Activated T-helper 17 cell treated with anti-CD3 and anti-CD28 coated beads, Interleukin-2, amount 50 U/mL, for 72 hours (primary cell): ENCODE measurements at places on chromosomes 2 and 18.

- no peaks in the 10 kb centered on the region for H3K27me3 ChIP-seq
- no peak overlapping the region for H3K27ac ChIP-seq
- no peak for ATAC-seq
- H3K36me3 ChIP-seq = no peaks in the 10 kb centered on the region
- peaks cover 24% of the 10 kb centered on the region for H3K4me1 ChIP-seq
Observed at GRCh38 chr2:102053096-102053495, 61.3 kb downstream of the IL1R2 start.

DNA sequence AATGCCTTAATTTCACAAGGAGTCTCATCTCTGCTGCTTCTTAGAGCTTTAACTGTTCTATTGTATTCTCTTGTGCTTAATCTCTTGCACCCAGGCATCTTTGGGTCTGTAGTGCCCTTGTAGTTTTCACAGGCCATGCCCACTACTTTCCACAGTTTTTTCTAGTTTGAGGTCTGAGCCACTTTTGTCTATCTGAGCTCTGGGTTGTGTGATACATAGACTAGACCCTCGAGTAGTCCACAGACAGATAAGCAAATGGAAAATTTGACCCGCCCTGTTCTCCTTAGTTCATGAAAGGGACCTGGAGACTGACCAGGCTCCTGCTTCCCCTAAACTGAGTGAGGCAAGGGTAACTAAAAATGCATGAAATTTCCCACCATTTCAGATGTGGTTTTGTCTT is 466.8 kb upstream of the ZEB2 start:
- no peaks in the 10 kb centered on the region for H3K36me3 ChIP-seq
- no peak for ATAC-seq
- no peak overlapping the region for H3K27ac ChIP-seq
- H3K4me3 ChIP-seq = no peak overlapping the region
- no peaks in the 10 kb centered on the region for H3K4me1 ChIP-seq

DNA sequence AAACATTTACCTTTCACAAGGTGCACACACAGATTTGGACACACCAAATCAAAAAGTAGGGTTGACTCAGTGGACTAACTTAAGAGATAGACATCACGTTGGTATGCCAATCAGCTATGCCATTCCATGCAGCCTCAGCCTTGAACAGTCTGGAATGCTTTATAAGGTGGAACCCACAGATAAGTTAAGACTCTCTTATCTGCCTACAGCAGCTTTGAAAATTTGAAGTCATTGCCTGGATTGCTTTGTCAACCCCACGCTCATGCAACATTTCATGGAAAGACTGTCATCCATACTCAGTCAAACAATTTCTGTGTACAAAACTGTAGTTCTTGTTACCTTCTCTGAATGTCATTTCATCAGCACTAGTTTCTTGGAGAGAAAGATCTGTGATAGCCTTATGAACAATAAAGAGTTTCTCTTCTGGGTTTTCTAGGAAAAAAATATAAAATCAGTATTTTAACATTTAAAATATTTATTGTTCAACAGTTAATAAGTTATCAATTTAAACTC is 1.2 kb downstream of the ERMN start:
- H3K27me3 ChIP-seq = no peaks in the 10 kb centered on the region
- no peak overlapping the region for H3K27ac ChIP-seq
- no peak for ATAC-seq

DNA sequence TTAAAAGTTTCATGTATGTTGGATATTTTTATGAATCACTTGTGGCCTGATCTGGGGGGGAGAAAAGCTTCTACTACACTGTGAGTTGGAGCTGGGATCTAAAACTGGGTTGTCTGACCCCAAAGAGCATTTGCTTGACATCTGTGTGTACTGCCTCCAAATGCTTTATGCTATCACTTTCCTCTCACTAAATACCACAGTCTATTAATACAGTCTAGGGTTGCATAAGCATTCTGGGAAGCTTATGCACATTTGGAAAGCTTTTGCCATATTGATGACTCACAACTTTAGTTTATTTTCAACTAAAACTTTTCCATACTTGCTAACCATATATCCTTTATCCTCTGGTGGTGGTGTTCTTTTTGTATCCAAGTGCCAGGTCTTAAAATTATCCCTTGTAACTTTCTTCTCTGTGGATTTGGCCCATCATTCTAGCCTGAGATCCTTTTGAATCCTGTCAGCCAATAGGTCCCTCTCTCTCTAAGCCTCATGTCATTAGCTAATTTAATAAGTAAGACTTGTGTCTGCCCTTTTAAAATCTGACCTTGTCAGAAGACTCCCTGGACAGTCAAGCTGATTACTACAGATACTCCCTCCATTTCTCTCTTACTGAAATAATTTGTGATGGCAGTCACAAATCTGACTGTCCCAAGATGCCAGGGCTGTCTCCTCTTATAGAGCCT is 72.7 kb downstream of the NXPH2 start:
- H3K4me1 ChIP-seq = no peaks in the 10 kb centered on the region
- no peak for ATAC-seq
- no peak overlapping the region for H3K27ac ChIP-seq

DNA sequence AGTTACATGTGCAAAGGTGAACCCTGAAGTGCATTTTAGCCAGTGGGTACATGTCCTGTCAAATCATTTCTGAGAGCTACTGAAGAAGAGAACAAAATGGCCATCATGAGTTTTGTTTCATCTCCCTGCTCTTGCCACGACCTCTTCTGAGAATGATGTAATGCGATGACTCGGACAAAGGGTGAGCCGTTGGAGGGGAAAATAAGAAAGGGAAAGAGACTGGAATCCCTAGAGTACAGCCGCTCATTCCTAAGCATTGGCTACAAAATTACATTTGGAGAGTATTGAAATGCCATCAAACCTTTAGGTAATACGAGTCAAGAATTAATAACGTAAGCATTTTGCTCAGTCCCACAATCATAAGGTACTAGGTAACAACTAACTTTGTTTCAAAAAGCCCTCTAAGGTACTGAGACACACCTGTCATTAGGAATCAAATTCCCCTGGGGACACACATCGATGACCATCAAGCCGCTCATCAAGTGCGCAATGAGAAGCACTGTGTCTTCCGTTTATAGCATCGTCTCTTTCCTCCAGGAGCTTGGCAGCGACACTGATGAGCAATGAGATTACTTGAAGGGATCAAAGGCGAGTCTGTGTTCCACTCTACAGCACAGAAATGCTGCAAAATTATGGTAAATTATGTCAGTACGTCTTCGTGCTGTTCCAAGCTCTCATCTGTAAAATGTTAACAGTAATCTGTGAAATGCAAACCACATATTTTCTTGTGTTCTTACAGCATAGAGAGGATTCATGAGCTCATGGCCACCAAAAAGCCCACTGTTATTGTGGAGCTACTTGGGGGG is 97.3 kb upstream of the PIEZO2 start:
- no peaks in the 10 kb centered on the region for H3K4me1 ChIP-seq
- H3K36me3 ChIP-seq = no peaks in the 10 kb centered on the region
- H3K27ac ChIP-seq = no peak overlapping the region

GRCh38 chr2:183614799-183615435 is 490.7 kb downstream of the NUP35 start:
- no peaks in the 10 kb centered on the region for H3K4me1 ChIP-seq
- H3K4me3 ChIP-seq = no peak overlapping the region
- H3K27me3 ChIP-seq = no peaks in the 10 kb centered on the region
- H3K27ac ChIP-seq = no peak overlapping the region

- H3K4me3 ChIP-seq = no peak overlapping the region
- H3K4me1 ChIP-seq = no peaks in the 10 kb centered on the region
- no peak overlapping the region for H3K27ac ChIP-seq
- ATAC-seq = no peak
- peaks cover 4% of the 10 kb centered on the region for H3K27me3 ChIP-seq
Observed at GRCh38 chr2:49111456-49111855, 42.9 kb downstream of the FSHR start.

- no peak overlapping the region for H3K27ac ChIP-seq
- ATAC-seq = no peak
- no peaks in the 10 kb centered on the region for H3K4me1 ChIP-seq
- H3K36me3 ChIP-seq = no peaks in the 10 kb centered on the region
- no peak overlapping the region for H3K4me3 ChIP-seq
Observed at GRCh38 chr2:138959031-138959430, 178.8 kb upstream of the NXPH2 start.

- no peaks in the 10 kb centered on the region for H3K4me1 ChIP-seq
- no peak overlapping the region for H3K4me3 ChIP-seq
- no peaks in the 10 kb centered on the region for H3K27me3 ChIP-seq
- no peak for ATAC-seq
- no peaks in the 10 kb centered on the region for H3K36me3 ChIP-seq
Observed at GRCh38 chr2:71801969-71802368, 345.7 kb downstream of the CYP26B1 start.

DNA sequence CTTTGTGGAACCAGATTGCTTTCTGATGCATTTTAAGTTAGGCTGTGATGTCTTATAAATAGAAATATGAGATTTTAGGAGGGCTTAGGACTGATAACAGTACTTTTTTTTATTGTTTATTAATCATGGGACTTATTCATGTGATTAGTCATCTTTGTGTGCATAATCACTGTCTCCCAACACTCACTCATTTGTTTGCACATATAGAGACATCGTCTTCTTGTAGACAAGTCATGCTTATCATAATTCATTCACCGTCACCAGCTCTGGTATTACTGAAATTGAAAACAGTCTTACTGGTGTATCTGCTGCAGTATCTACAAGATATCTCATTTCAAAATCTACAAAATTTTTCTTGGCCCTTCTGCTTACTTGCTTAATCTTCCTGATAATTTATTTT is 45.8 kb downstream of the WDR7 start:
- no peak overlapping the region for H3K27ac ChIP-seq
- H3K27me3 ChIP-seq = no peaks in the 10 kb centered on the region
- peaks cover 45% of the 10 kb centered on the region for H3K36me3 ChIP-seq
- H3K4me3 ChIP-seq = no peak overlapping the region
- ATAC-seq = peak; percentile 26

GRCh38 chr2:132446444-132446843 is 29.8 kb downstream of the GPR39 start:
- no peaks in the 10 kb centered on the region for H3K4me1 ChIP-seq
- no peak for ATAC-seq
- H3K4me3 ChIP-seq = no peak overlapping the region
- no peaks in the 10 kb centered on the region for H3K27me3 ChIP-seq
- H3K36me3 ChIP-seq = no peaks in the 10 kb centered on the region

- H3K4me3 ChIP-seq = no peak overlapping the region
- H3K36me3 ChIP-seq = no peaks in the 10 kb centered on the region
- no peaks in the 10 kb centered on the region for H3K4me1 ChIP-seq
- ATAC-seq = no peak
- no peak overlapping the region for H3K27ac ChIP-seq
Observed at GRCh38 chr2:23335550-23335949, 49.4 kb upstream of the KLHL29 start.

GRCh38 chr2:108594132-108594981 is 60.1 kb downstream of the LIMS1 start:
- peak overlapping the region; percentile 85 for H3K4me3 ChIP-seq
- no peaks in the 10 kb centered on the region for H3K36me3 ChIP-seq
- peak; percentile 89 for ATAC-seq
- no peaks in the 10 kb centered on the region for H3K27me3 ChIP-seq
- peak overlapping the region; percentile 89 for H3K27ac ChIP-seq

- H3K4me1 ChIP-seq = peaks cover 18% of the 10 kb centered on the region
- peaks cover 5% of the 10 kb centered on the region for H3K36me3 ChIP-seq
- peak overlapping the region; percentile 52 for H3K4me3 ChIP-seq
- peak; percentile 96 for ATAC-seq
Observed at GRCh38 chr2:73886357-73886756, 6.5 kb upstream of the ACTG2 start.

GRCh38 chr18:47930199-47930930 is at the start of gene SMAD2:
SMAD2 (minus strand) TSS chr18:47930659; CDS start chr18:47896756, 33,903 bp downstream.
- peaks cover 30% of the 10 kb centered on the region for H3K36me3 ChIP-seq
- H3K4me3 ChIP-seq = peak within 1 kb of the TSS; percentile 96

DNA sequence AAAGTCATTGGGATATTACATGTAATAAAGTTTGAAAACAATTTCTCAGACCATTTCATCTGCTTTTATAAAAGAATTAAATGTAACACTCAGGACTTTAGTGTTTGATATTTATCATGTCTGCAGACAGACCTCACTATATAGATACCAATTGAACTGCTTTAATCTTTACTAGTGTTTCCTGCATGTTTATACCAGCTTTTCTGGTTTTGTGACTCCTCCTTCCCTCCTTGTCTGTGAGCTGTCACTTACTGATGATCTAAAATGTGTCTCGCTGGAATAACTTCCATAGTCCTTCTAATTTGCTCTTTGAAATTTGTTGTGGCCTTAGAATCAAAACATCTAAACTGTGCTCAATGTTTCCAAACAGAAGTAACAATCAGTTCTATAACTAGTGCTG is 71.3 kb upstream of the TWSG1 start:
- H3K4me3 ChIP-seq = no peak overlapping the region
- H3K27ac ChIP-seq = no peak overlapping the region
- no peak for ATAC-seq
- H3K36me3 ChIP-seq = peaks cover 98% of the 10 kb centered on the region
- H3K27me3 ChIP-seq = no peaks in the 10 kb centered on the region

DNA sequence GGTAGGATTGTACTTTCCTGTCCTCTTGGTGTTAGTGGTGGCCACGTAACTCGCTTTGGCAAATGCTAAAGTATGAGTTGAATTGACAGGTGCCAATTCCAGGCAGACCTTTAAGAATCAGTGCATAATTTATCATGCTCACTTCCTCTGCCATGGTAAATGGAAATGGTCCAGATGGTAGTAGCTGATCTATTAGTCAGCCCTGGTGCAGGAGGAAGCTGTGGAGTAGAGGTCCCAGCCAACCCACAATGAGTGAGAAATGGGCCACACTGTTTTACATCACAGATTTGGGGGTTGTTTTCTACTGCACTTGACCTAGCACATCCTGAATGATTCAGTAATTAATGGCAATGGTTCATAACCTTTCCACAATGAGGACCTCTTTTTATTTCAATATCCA is 104.4 kb downstream of the RGPD3 start:
- peak; percentile 62 for ATAC-seq
- no peaks in the 10 kb centered on the region for H3K36me3 ChIP-seq
- peaks cover 16% of the 10 kb centered on the region for H3K27me3 ChIP-seq
- no peaks in the 10 kb centered on the region for H3K4me1 ChIP-seq
- H3K4me3 ChIP-seq = no peak overlapping the region
- H3K27ac ChIP-seq = no peak overlapping the region

GRCh38 chr18:36411745-36412168 is 114.2 kb downstream of the FHOD3 start:
- H3K36me3 ChIP-seq = no peaks in the 10 kb centered on the region
- H3K4me3 ChIP-seq = no peak overlapping the region
- no peaks in the 10 kb centered on the region for H3K4me1 ChIP-seq
- no peak overlapping the region for H3K27ac ChIP-seq
- H3K27me3 ChIP-seq = peaks cover 17% of the 10 kb centered on the region

DNA sequence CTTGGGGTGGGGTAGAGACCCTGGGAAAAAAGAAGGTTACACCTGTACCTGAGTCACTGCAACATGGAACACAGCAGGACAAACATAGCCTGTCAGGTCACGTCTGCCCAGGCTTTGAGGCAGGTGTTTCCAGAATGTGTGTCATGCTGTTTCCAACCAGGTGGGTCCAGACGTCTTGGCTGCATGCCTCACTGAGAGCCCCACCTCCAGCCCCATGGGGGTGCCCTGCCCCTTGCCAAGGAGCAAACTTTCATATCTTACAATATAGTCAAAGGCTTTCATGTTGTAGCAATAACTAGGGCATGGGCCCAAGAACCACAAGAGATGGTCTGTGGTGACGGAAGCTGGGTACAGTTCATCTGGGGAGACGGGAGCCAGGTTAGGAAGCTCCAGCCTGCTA is 499.7 kb downstream of the BCL11A start:
- no peak overlapping the region for H3K27ac ChIP-seq
- H3K4me3 ChIP-seq = no peak overlapping the region
- no peaks in the 10 kb centered on the region for H3K4me1 ChIP-seq
- H3K27me3 ChIP-seq = no peaks in the 10 kb centered on the region
- no peak for ATAC-seq

GRCh38 chr18:5057386-5058348 is 139.4 kb downstream of the AKAIN1 start:
- H3K4me1 ChIP-seq = peaks cover 13% of the 10 kb centered on the region
- ATAC-seq = peak; percentile 49
